ENCODE measurements at places on chromosomes 12 and 14. TPM values are rescaled to one million over a fixed set of nuclear protein-coding genes. Genes with fewer than 3 reads are reported as not detected.

The IL31 gene
- polyA plus RNA-seq, result not detected

The SYT1 gene
- 227 TPM for polyA plus RNA-seq

The TAS2R20 gene
- not detected for polyA plus RNA-seq

The CLEC1A gene
- polyA plus RNA-seq, result 0.24 TPM

The CCDC196 gene
- polyA plus RNA-seq, result 0.65 TPM

The CRACR2A gene
- polyA plus RNA-seq, result not detected

The PIK3C2G gene
- polyA plus RNA-seq, result not detected

The VDR gene
- polyA plus RNA-seq, result not detected

The TPPP2 gene
- polyA plus RNA-seq, result not detected

The DNAI7 gene
- 6.2 TPM for polyA plus RNA-seq

The RNFT2 gene
- 16.2 TPM for polyA plus RNA-seq

The EPYC gene
- not detected for polyA plus RNA-seq

The CIROP gene
- polyA plus RNA-seq, result not detected

The SAMD15 gene
- 37.8 TPM for polyA plus RNA-seq

The TAS2R50 gene
- not detected for polyA plus RNA-seq

The OR4E2 gene
- polyA plus RNA-seq, result not detected

The VPS33A gene
- 8.6 TPM for polyA plus RNA-seq

The IKZF4 gene
- polyA plus RNA-seq, result 1.0 TPM

The IL26 gene
- not detected for polyA plus RNA-seq

The GZMB gene
- not detected for polyA plus RNA-seq

The PRMT5 gene
- 29.9 TPM for polyA plus RNA-seq

The GALNT9 gene
- 7.9 TPM for polyA plus RNA-seq

The SERPINA5 gene
- polyA plus RNA-seq, result not detected

The PRICKLE1 gene
- 7.6 TPM for polyA plus RNA-seq

The PLEK2 gene
- polyA plus RNA-seq, result not detected

The EIF2S3B gene
- 0.67 TPM for polyA plus RNA-seq

The NUAK1 gene
- polyA plus RNA-seq, result 2.9 TPM

The KERA gene
- polyA plus RNA-seq, result not detected

The KLRF1 gene
- not detected for polyA plus RNA-seq

The ADAMTS20 gene
- not detected for polyA plus RNA-seq

The EXOC3L4 gene
- not detected for polyA plus RNA-seq

The LRIG3 gene
- polyA plus RNA-seq, result 0.34 TPM

The SPTSSA gene
- polyA plus RNA-seq, result 211 TPM

The SMCO3 gene
- not detected for polyA plus RNA-seq

The TOMM20L gene
- polyA plus RNA-seq, result not detected

The RIN3 gene
- polyA plus RNA-seq, result not detected

The TBC1D30 gene
- 4.3 TPM for polyA plus RNA-seq

The PPP1R36 gene
- 0.19 TPM for polyA plus RNA-seq

Measured in Purkinje cell (primary cell).